ENCODE measurements at places on chromosomes 2 and 18. TPM values are rescaled to one million over a fixed set of nuclear protein-coding genes. Genes with fewer than 3 reads are reported as not detected.

AUP1 gene
- total RNA-seq: 78.2 TPM

EVX2 gene
- not detected for total RNA-seq

C2orf92 gene
- 3.5 TPM for total RNA-seq

ANKRD23 gene
- 1.7 TPM for total RNA-seq

ANKRD30B gene
- total RNA-seq: not detected

SMCHD1 gene
- total RNA-seq: 112 TPM

NGEF gene
- 0.50 TPM for total RNA-seq

TUBB8B gene
- total RNA-seq: not detected

BCL11A gene
- 0.27 TPM for total RNA-seq

DSG1 gene
- total RNA-seq: not detected

HRH4 gene
- not detected for total RNA-seq

CXCR1 gene
- not detected for total RNA-seq

APCDD1 gene
- total RNA-seq: 0.53 TPM

MSH2 gene
- total RNA-seq: 47.0 TPM

TMEM182 gene
- 0.40 TPM for total RNA-seq

SFXN5 gene
- 16.0 TPM for total RNA-seq

DQX1 gene
- total RNA-seq: 0.13 TPM

KCNS3 gene
- total RNA-seq: 0.53 TPM

ICA1L gene
- total RNA-seq: 6.4 TPM

SGO2 gene
- total RNA-seq: 33.1 TPM

STEAP3 gene
- 27.9 TPM for total RNA-seq

RBKS gene
- 0.79 TPM for total RNA-seq

EGR4 gene
- total RNA-seq: not detected
